ENCODE measurements at places on chromosomes 2 and 18.

- DNase-seq = no peak
Observed at GRCh38 chr2:6888724-6889123, 11.1 kb downstream of the RSAD2 start.

GRCh38 chr2:101931402-101931801 lies 60.4 kb upstream of the IL1R2 start:
- DNase-seq = no peak

- DNase-seq = no peak
Observed at GRCh38 chr2:238225911-238226697, 13.7 kb downstream of the HES6 start.

DNA sequence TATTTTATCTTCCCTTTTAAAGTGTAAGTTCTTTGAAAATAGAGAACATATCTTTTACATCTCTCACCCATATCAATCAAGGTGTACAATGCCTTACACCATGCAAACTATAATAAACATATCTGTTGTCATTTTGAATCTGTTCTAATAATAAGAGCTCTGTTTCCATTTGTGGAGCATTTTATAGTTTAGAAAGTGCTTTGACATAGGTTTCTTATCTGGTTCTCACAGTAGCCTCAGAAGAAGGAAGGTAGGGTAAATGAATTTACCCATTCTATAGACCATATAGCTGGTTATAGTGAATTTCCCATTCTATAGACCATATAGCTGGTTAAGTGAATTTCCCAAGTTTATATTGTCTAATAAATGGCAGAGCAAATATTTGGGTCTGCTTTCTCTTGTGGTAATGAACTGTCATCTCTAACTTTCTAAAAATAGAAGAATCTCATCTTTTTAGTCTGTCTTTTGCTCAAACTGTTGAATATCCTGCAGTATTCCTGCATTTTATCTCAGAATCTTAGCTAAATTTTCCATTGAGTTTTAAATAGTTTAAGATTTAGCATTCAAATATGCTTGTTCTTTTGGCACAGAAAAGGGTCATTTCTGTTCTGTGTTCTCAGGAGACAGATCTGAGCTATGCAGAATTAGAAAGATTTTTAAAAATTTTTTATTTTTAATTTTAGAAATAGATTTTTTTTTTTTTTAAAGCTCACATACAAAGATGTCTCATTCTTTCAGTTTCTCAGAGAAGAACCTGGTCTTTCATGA lies 80.7 kb upstream of the STON1 start:
- DNase-seq = no peak

- DNase-seq = no peak
Observed at GRCh38 chr2:120807751-120808150, 72.1 kb downstream of the GLI2 start.

GRCh38 chr2:236703373-236703709 lies 133.7 kb downstream of the ACKR3 start:
- no peak for DNase-seq

DNA sequence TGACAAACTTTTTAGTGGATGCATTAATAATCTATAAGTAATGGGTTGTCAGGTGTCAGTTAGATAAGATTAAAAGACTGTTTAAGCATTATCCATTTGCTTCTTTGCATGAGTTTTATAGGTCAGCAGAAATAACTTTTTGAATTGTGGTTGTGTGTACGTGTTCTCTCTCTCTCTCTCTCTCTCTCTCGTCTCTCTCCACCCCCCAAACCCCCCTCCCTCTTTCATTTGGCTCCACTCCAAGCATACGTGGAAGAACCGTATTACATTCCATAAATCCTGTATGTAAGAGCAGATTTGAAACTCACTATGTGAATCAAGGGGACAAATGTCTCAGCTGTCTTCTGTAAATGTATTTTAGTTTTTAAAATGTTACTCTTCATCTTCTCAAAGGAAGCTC lies 120.2 kb downstream of the MEIS1 start:
- DNase-seq = no peak

DNA sequence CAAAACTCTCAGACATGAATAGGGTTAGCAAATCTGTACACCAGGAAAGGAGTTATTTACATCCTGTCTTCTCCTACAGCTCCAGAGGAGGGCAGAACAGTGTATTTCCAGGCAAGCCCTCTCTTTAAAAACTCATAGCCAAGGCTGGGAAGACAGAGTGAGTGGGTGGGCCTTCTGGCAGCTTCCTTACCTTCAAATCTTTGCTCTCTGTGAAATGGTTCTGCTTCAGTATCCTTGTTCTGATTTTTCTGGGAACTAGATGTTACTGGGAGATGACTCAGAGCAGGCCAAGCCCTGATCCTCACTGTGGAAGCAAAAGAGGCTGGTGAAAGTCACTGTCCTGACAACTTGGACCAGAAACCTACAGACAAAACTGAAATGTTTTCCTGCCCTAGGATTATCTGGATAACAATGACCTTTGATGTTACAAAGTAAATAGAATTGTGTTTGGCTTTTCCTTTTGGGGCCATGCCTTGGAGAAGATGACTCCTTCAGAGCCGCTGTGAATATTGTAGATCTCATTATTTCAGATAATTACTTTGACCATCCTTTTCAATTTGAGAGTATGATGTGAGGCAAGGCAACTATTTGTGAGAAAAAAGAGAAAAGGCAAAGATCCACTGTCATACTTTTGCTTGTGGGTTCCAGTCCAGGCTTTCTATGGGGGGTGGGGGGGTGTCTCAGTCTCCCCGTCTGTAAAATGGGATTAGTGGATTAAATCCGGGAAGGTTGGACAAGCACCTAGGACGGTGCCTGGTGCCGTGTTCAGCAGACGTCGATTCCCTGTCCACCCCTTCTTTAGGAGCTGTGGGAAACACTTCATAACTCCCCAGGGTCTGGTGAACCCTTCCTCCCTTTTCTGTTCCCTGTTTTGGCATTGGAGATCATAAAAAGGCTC lies 644 bp upstream of the QPCT start:
- no peak for DNase-seq

- no peak for DNase-seq
Observed at GRCh38 chr2:177727577-177728398, 335.2 kb downstream of the AGPS start.

- no peak for DNase-seq
Observed at GRCh38 chr2:3242747-3243369, 134.8 kb downstream of the EIPR1 start.

DNA sequence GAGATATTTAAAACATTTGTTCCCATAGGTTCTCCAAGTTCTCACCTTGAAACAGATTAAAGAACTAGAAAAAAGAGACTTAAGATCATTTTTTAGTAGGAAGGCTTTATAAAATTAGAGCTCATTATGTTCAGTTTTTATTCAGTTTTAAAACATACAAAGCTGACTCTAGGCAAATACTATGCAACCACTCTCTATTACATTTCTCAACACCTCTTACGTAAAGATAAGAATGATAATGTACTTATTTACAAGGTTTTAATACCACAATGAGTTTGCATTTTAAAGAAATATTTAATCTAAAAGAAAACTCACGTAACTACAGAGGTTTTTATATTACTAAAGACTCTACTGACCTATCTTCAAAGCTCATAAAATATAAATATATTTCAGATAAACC lies 68.8 kb downstream of the TMEM131 start:
- DNase-seq = no peak
